Effector memory CD4-positive, alpha-beta T cell (primary cell): ENCODE measurements at places on chromosomes 2 and 18.

- DNase-seq: no peak
These were observed 23.0 kb downstream of the CD302 start for GRCh38 chr2:159775021-159775420.

DNA sequence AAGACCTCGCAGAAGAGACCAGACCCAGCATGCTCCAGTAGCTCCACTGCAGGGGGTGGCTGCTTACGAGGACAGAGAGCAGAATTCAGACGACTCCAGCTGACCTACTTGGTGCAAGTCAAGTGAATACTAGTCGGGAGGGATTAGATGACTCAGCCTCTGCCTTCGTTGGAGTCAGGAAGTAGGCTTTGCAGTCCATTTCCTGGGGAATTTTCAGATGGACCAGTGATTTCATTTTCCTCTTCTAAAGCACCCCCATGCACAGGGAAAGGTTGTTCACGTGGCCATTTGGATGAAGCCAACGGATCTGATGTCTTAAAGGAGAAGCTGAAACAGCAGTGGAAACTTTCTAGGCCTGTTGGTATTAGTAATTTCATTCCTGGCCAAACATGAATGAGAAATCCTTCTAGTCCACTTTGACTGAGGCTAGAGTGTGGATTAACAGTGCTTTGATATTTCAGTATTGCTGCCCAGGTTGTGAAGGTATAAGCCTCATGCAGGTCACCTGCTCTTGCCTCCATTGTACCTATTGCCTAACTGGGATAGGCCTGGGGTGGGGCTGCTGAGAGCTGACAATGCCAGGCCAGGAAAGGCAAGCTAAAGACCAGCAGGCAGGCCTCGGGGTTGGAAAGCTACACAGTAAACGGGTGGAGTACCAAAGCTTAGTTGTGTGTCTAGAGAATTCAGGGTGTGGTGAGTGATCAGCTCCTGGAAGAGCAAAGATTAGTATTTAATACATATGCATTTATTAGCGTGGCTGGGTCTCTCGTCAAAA lies 117.6 kb upstream of the FOSL2 start:
- no peak for DNase-seq

DNA sequence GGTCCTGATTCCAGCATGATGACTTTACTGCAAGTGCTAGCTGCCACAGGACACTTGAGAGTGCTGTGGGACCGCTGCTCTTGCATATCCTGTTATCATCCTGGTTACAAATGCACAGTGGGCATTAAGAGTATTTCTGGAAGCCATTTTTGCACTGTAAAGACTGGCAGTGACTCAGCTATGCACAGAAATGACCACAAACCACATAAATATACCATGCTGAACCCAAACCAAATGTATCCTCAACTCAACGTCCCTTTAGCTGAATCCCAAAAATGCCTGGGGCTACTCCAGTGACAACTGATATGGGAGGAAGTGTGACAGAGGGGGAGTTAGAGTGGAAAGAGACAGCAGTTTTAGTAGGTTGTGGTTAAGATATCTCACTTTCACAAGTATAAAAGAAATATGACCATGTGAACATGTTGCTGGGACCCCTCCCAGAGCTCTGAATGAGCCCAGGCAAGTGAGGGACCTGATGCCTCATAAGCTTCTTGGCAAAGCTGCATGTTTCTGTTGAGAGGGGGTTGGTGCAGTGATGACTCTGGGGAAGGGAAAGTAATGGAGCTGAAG lies 37.3 kb downstream of the RHBDD1 start:
- DNase-seq: no peak

GRCh38 chr2:233107831-233108300 lies 47.7 kb downstream of the INPP5D start:
- DNase-seq: no peak

GRCh38 chr2:168626647-168627046 lies 170.6 kb downstream of the CERS6 start:
- no peak for DNase-seq

- DNase-seq: no peak
These were observed 189.0 kb downstream of the BCL11A start for GRCh38 chr2:60364491-60364890.

GRCh38 chr18:48931680-48932461 lies 18.9 kb downstream of the SMAD7 start:
- DNase-seq: no peak

DNA sequence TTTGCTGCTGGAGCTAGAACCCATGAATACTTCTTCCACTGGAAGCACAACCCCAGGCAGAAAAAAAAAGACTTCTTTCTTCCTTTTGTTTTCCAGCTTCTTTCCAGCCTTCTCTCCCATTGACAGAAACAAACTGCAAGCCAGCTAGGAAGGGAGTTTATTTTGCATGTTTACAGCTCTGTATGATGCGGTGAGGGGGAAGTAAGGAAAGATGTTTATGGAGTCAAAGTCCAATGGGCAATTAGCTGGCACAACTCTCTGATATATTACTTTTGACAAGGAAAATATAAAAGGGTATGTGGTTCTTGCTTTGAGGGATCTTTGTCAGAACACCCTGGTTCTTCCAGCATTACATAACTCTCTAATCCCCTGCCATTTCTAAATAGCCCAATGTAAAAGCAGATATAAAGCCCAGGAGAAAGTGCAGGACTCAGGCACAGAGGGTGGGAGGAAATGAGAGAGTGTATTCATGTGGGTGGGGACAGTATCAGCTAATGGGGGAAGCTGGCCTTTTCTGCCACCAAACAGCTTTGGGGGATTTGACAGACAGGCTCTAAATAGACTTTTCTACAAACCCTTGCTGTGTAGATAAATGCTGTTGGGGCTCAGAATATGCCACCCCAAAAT lies 9.3 kb upstream of the NMS start:
- no peak for DNase-seq

- DNase-seq: no peak
These were observed 128.6 kb downstream of the SH3RF3 start for GRCh38 chr2:109257653-109258052.

DNA sequence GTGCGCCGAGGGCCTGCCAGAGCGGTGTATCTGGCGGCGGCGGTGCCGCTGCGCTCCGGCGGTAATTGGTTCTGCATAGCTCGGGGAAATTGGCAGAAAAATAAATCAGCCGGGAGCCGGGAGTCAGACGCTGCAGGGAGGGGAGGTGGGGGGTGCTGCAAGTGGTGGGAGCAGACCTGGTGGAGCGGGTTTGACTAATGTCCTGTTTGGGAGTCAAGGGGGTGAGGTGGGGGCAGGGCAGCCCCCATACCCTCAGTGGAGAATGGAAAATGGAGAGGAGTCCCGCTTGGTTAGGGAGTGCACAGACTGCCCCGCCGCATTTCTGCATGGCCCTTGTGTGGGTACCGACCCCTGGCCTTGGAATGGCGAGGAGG lies 107.3 kb downstream of the DYSF start:
- DNase-seq: no peak

- no peak for DNase-seq
These were observed 91.7 kb upstream of the TRIB2 start for GRCh38 chr2:12624905-12625598.

GRCh38 chr2:105409717-105410116 lies 10.9 kb upstream of the FHL2 start:
- DNase-seq: no peak

DNA sequence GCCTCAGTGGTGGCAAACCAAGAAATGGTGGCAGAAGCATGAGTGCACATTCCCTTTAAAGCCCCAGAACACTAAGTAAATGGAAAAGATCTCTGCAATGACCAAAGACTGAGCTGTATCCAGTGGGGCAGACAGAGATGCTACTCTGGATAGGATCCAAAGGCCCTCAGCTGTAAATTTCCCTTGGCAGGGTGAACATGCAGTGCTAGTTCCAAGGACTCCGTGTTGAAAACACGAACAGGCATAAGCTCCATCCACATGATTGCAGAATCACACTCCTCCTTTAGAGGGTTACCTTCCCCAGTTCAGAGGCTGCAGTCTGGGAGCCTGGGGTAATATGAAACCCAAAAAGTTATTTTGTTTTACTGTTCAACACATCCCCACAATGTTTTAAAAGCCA lies 98.6 kb upstream of the KLF7 start:
- no peak for DNase-seq

GRCh38 chr2:169073963-169074751 lies 4.8 kb downstream of the DHRS9 start:
- DNase-seq: no peak

GRCh38 chr2:184302506-184302905 lies 295.8 kb upstream of the ZNF804A start:
- DNase-seq: no peak

DNA sequence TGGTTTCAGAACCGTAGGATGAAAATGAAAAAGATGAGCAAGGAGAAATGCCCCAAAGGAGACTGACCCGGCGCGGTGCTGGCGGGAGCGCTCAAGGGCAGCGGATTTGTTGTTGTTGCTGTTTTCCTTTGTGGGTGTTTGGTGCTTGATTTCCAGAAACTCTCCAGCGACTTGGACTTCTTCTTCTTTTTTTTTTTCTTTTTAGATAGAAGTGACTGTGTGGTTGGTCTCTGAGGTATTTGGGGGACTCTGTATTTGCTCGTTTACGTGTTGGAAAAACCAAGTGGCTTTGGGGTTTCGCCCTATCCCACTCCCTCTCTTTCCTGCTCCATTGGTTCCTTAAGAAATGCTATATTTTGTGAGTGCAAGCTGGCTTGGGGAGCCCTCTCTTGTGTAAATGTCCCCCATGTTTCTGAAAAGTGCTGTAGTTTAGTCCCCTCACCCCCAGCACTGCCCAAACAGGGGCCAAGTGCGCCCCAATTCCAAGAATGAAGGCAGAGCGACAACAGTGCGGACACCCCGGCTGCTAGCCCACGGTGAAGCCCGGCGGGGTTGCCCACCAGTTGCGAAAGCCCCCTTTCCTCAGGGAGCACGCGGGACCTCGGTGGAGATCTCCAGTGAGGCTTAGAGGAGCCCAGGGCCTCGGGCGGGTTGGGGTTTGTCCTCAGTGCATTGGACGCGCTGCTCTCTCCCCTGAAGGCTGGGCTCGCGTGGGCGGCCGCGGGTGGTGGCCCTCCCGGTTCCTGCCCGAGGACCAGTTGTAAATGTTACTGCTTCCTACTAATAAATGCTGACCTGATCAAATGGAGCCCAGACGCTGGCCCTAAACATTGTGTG lies 1.8 kb downstream of the HOXD9 start:
- DNase-seq: no peak

GRCh38 chr2:219281588-219281987 lies 2.4 kb downstream of the DNAJB2 start:
- no peak for DNase-seq

GRCh38 chr2:30997979-30998378 lies 140.3 kb downstream of the GALNT14 start:
- DNase-seq: no peak

- no peak for DNase-seq
These were observed 16.4 kb upstream of the TMEM247 start for GRCh38 chr2:46462936-46463335.

DNA sequence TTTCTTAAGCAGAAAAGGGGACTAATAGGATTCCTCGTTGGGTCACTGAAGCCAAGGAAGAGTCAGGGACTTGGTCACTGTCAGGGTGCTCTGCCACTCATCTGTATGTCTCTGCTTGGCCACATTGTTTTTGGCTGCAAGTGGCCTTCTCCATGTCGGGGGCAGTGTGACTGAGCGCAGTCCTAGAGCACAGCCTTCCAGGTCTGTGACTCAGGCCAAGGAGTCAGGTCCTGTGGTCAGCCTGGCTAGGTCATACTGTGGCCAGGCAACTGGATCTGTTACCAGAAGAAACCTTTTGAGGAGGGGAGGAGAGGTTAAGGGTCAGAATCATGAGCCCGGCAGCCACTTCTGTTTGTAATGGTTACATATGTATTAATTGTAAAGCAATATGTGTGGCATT lies 61.3 kb downstream of the GALNT1 start:
- no peak for DNase-seq

DNA sequence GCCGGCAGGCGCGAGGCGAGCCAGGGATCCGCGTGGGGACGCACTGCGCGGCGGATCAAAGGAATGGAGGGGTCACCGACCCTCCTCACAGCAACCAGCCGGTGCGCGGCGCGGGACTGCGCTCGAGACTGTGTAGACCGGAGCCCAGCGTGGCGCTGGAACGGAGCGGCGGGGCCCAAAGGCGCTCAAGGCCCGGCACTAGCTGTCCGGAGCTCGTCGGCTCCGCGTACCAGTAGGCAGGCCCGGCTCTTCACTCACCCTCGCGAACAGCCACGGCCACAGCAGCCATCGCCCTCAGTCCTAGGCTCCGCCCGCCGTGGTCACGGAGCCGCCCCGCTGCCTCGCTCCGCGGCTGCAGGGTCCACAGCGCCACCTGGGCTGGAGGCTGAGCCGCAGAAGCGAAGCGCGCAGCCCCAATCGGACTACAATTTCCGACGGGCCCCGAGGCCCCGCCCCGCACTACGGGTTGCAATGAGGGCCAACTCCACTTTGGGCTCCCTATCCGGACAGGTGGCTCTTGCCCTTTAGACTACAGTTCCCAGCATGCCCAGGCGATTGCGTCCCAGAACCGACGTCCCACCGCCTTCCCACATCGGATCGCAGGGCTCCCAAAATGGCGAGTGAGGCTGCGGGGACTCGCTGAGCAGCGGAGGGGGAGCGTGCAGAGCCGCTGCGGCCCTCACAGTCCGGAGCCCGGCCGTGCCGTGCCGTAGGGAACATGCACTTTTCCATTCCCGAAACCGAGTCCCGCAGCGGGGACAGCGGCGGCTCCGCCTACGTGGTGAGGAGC lies at the start of the genes EIF2B4 and SNX17:
TSS of gene EIF2B4 (minus strand) at position 313 of the 790 bp plus-strand sequence. CDS start at position 289, 24 bp downstream.
TSS of gene SNX17 (plus strand) at position 591 of the 790 bp plus-strand sequence. CDS start at position 719, 128 bp downstream.
- peak; percentile 100 for DNase-seq

DNA sequence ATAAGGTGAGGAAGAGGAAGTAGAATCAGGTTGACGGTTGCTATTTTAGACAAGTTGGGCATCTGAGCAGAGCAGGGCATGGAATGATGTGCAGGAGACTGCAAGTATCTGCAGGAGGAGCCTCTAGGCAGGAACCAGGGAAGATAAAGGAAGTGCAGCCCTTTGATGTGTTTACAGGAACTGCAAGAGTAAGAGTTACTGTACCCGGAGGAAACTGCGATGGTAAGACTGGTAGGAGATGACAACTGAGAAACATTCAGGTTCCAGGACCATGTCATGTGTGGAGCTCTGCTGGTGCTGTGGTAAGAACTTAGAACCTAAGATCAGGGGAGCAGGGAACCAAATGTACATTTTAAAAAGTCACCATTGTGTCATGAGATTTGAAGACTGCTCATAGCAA lies 134.3 kb upstream of the STON1 start:
- no peak for DNase-seq

DNA sequence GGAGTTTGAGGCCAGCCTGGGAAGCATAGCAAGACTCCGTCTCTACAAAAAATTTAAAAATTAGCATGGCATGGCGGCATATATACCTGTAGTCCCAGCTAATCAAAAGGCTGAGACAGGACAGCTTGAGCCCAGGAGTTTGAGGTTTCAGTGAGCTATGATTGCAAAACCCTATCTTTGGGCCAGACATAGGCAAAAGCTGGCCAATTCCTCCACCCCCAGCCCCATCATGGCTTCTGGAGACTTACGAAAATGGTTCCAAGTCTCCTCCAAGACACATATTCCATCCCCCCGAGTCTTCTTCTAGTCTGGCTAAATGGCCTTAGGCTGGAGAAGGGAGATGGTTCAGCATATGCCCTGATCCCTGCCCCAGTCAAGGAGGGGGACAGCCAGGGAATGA lies 172.8 kb upstream of the HAAO start:
- no peak for DNase-seq

GRCh38 chr18:66682855-66683322 lies 79.0 kb upstream of the CDH19 start:
- DNase-seq: no peak

GRCh38 chr18:50114448-50114847 lies 80.5 kb downstream of the MYO5B start:
- no peak for DNase-seq

GRCh38 chr2:14417551-14417950 lies 215.0 kb upstream of the LRATD1 start:
- no peak for DNase-seq
